ENCODE measurements at places on chromosomes 11 and 22.
A peak's percentile ranks its signal among the peaks of the same experiment; 100 is the strongest.

DNA sequence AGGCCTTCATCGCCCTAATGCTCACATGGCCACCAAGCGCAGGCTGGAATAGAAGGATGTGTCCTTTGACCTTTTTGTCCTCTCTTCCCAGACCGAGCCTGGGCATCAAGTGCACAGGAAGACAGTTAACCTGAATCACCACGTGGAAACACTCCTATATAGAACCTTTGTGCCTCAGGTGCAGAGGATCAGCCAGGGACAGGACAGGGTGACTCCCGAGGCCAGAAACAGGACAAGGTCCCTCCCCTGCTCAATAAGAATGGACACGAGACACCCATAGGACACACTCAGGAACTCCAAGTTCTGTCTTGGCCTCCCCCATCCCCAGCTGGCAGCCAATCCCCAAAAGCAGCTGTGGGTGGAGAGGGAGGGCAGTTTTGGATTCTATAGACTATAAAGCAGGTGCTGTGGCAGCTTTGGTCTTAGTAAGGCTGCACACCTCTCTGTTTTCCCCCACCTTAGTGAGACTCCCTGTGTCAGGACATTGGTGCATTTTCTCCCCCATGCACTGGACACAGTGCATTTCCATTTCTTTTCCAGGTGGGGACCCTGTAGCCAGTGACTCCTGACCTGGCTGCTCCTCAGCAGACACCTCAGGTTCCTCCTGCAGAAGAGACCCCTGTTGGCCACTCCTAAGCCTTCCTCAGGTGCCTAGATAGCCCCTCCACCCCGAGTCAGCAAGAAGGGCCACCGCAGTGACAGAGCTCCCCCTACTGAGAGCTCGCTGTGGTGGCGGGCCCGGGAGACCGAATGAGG lies 43.6 kb upstream of the POU2AF1 start:
- peak; percentile 67 for DNase-seq

GRCh38 chr11:62857541-62857982 lies 18.2 kb upstream of the WDR74 start:
- no peak for DNase-seq

GRCh38 chr11:386483-386882 lies 7.5 kb upstream of the PKP3 start:
- no peak for DNase-seq

DNA sequence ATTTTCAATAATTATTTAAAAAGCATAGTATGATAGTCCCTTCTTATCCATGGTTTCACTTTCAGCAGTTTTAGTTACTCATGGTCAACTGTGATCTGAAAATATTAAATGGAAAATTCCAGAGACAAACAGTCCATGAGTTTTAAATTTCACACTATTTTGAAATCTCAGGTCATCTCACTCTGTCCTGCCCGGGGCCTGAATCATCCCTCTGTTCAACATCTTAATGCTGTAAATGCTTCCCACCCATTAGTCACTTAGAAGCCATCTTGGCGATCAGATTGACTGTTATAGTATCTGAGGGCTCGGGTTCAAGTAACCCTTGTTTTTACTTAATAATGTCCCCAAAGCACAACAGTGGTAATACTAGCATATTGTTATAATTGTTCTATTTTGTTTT lies 1509.3 kb downstream of the FAM181B start:
- no peak for DNase-seq

- DNase-seq, result no peak
Measured at GRCh38 chr11:123196060-123196714, 1.1 kb upstream of the CLMP start.

DNA sequence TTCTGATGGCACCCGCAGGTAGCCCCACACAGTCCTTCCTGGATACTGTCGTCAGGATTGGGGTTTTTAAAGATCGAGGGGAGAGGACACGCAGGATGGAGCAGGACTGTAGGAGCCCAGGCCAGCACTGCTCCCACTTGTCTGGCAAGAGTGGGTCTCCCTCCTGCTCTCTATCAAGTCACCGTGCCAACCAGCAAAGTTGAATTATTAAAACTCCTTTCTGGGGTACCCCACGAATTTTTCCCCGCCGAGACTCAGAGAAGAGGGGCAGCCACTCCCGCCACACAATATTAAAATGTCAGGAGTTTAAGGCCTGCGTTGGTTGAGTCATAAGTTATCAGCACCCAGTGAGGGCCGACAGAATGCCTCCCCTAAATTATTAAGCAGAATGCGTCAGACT lies 10.1 kb downstream of the LMO1 start:
- DNase-seq, result no peak

DNA sequence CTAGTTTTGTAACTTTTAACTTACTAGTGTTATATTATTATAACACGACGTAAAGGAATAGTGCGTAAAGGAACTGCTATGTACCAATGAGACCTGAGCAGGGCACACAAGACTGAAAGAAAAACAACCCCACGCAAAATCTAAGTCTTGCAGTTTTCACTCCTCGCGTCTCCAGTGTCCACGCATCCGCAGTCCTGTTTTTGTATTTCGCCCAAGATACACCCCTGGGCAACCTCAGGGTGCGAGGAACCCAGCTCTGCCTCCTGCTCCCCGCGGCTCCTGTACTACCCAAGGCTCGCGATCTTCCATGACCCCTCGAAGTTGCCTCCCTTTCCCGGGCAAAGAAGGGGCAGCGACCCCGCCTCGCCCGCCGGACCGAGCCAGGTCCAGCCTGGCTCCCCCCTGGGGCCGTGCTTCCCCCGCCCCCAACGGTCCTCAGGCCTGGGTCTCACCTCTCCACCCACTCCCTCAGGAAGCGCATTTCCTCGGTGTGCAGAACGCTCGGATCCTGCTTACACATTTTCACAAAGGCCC lies 393 bp downstream of the ST13 start:
- DNase-seq, result no peak

- DNase-seq, result peak; percentile 53
Measured at GRCh38 chr11:68839911-68840641, 1.6 kb downstream of the CPT1A start.

GRCh38 chr22:47132428-47132825 lies 370.0 kb downstream of the TBC1D22A start:
- DNase-seq, result no peak

DNA sequence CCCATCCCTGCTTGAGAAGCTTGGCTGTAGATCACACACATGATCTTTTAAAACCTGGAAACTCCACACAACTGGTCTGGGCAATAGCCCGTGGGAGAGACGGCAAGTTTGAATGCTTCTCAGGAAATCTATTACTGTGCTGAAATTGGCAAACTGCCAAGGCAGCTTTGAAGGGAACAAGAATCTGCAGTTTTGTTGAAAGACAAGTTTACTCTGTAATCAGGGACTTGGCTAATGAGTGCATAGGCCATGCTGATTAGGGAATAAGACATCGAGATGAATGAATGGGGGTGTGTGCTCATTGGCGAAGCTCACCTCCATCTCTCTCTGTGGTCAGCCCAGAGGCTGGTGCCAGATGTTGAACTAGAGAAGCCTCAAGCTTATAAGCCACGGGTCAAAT lies 218.8 kb downstream of the HIPK3 start:
- DNase-seq, result no peak

DNA sequence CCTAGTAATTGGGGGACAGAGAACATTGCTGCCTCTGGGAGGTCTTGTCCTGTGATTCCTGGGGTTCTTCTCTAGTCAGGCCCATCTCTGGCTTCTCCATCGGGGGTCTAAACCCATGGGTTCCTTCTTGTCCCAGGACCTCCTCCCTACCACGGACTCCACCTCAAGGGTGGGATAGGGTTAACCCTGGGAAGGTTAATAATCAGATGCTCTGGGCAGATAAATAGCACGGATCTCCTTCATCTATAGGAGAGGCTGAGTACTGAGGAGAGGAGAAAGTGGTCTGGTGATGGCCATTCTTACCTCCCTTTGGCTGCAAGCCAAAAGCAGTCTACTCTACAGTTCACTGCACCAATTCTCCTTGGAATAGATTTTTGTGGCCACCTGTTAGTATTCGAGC lies 10.5 kb downstream of the HEPHL1 start:
- DNase-seq, result no peak

GRCh38 chr22:44913198-44913983 lies 96.4 kb downstream of the PHF21B start:
- DNase-seq, result no peak

GRCh38 chr22:47119181-47119580 lies 356.7 kb downstream of the TBC1D22A start:
- DNase-seq, result peak; percentile 10

DNA sequence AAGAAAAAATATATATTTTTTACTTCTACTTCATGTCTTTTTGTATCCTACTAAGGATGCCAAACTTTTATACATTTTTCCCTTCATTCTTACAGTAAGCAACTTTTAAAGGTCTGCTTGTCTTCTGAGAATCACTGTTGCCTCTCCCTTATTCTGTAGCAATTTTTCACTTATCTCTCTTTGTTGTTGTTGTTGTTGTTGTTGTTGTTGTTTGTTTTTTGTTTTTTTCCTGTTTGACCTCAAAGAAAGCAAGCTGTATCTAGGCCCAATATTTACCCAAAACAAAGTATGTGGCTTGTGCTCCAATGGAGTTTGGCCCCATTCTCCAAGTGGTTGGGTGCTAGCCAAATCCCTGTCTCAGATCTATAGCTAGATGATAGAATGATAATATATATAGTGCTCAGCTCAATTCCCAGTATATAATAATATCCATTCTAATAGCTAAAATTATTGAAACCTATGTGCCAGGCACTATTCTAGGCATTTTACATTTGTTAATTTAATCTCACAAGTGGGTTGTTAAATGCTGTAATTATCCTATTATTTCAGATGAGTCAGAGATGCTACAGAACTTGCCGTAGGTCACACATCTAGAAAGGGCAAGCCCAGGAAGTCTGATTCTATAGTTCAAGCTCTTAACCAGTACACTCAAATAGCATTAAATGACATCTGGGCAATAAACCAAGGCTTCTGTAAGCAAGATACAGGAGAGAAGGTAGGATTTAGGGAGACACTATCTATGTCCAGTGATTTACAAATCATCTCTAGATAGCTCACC lies 205.1 kb upstream of the PITPNB start:
- no peak for DNase-seq

GRCh38 chr11:77806993-77807392 lies 13.5 kb downstream of the RSF1 start:
- DNase-seq, result no peak

GRCh38 chr11:128458321-128458720 lies 129.0 kb downstream of the ETS1 start:
- DNase-seq, result no peak

GRCh38 chr22:19599626-19600243 lies 75.5 kb upstream of the CLDN5 start:
- no peak for DNase-seq

DNA sequence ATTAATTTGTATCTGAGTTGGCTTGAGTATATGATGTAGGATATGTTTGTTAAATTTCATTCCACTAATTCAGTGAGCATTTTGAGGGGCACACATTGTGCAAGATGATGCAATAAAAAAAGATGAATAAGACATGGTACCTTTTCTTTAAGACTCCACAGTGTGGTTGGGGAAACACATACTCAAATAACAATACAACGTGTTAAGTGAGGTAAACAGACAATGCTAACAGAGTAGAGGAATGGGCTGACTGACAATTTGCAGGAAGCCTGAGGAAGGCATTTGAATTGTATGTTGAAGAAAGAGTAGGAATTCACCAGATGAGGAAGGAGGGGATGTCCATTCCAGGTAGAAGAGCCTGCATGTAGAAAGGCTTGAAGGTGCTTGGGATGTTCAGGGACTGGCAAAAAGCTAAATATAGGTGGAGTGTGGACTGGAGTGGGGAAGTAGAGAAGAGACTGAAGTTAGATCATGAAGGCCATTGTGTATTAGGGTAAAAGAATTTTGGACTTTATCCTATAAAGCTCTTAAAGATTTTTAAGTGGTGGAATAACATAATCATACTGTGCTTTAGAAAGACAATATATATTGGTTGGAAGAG lies 6.8 kb downstream of the RNF169 start:
- DNase-seq, result no peak

GRCh38 chr22:36022162-36022561 lies 6.5 kb downstream of the RBFOX2 start:
- no peak for DNase-seq

DNA sequence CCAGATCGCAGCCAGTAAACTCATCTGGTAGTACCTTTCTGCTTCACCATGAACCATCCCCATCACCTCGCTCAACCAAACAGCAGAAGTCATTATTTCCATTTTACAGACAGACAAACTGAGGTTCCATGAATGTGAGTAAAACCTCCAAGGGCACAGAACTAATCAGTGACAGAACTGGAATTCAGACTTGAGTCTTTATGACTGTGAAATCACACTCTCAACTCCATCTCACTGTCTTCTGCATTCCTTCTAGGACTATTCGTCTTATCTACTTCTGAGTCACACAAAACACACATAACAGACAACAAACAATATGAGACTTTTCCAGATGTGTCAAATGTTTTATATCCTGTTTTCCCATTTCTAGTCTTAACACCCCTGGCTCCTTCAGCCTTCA lies 9.3 kb upstream of the NUP50 start:
- DNase-seq, result no peak

GRCh38 chr11:94883878-94884277 lies 89.5 kb downstream of the CWC15 start:
- DNase-seq, result no peak

- no peak for DNase-seq
Measured at GRCh38 chr11:35280727-35281126, 138.6 kb downstream of the SLC1A2 start.

- no peak for DNase-seq
Measured at GRCh38 chr11:69080257-69080995, 31.7 kb downstream of the TPCN2 start.

DNA sequence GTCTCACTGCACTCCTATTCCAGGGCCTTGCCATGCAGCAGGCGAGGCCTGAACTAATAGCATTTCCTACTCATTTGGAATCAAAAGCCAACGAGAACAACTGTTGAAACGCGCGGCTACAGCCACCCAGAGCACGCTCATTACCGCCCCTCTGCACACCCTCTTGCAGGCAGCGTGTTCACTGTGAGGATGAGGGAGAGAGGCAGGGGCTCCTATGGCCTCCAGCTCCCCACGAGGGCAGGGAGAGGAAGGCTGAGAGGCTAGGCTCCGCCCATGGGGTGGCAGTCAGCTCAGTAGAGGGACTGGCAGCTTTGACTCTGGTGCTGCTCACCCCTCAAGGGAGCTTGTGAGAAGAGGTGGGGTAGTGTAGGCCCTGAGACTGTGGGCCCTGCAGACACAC lies 26.2 kb downstream of the LMO1 start:
- DNase-seq, result no peak

DNA sequence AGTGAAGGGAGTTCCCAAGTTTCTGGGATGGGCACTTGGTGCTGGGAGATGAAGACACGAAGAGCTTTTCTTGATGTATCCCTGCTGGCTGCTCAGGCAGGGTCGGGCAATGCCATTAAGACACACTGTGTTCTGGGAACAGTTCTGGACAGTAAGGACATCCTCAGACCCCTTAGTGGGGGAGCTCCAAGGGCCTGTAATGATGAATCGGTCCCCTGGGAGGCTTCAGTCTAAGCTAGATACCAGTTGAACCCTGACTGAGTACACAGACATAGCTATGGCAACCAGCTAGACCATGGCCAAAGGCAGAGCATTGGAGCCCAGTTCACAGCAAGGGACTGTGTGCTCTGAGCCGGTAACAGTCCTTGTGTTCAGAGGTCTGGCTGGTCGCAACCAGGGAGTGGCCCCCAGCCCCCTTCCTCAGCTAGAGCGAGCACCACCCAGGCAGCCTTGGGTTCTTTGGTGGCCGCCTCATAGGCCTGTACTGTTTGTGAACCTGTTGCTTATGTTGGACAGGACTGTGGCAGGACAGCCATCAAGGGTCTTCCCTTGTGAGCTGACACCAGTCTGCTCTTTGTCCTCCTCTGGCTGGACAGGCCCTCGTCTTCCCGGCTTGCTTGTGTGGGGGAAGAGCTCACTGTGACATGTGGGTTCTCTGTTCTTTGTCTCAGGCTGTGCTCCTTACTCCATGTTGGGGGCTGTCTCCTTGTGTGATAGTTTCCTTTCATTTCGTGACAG lies 25.0 kb downstream of the MED15 start:
- DNase-seq, result no peak

GRCh38 chr11:70641369-70641768 lies 243.0 kb downstream of the CTTN start:
- no peak for DNase-seq
